RPMI7951 (cell line): ENCODE measurements at places on chromosomes 7 and 10. TPM values are rescaled to one million over a fixed set of nuclear protein-coding genes. Genes with fewer than 3 reads are reported as not detected.

DNA sequence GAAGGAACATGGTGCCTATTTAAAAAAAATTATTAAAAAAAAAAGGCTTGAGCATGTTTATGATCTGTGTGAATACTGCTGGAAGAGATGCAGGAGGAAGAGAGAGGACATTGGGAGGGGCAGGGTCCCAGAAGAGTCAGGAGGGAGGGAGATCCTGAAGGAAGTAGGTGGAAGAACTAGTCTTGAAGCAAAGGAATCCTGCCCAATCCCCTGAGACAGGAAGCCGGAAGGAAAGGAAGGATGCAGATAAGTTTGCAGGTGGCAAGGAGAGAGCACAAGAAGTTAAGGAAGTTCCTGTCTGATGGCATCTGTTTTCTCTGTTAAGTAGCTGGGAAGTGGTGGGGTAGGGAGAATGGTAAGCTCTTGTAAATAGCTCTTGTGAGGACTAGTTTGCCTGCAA is 318.5 kb downstream of the DOCK4 start:
- DNase-seq = no peak

DNA sequence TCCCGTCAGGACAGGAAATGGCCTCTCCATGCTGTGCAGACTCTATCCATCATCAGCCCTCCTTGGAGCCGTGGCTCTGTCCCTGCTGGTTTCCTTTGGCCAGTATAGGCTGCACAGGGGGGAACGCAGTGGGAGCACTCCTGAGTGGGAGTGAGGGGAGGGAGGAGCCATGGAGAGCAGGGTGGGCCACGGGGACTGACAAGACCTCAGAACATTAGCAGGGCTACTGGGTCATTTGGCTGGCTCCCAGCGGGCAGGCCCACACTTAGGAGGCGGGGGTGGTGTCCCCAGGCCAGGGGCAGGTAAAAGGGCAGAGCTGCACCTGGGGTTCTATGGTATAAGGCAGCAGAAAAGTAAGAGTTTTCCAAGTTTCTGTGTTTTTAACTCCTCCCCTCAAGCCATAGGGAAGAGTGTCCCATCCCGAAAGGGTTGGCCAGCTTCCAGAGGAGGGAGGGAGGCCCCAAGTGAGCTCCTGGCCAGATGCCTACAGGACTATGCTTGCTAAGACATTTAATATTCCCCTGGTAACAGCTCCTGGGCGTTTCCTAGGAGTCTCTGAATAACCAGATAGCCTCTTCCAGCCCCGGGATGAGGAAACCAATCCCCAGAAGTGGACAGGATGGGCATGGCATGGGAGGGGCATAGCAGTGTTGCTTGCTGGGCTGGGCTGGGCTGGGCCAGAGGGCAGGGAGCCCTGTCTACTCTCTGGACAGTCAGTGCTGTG is 5.5 kb upstream of the OPN4 start:
- DNase-seq = peak; percentile 89

- no peak for DNase-seq
Measured at GRCh38 chr7:17031906-17032551, 150.2 kb upstream of the AGR3 start.

- peak; percentile 9 for DNase-seq
Measured at GRCh38 chr7:30521532-30521931, 16.9 kb upstream of the GGCT start.

- DNase-seq = peak; percentile 34
Measured at GRCh38 chr7:131329176-131329570, 1.5 kb downstream of the MKLN1 start.

- DNase-seq = no peak
Measured at GRCh38 chr10:114684822-114685209, 26.7 kb upstream of the ABLIM1 start.

DNA sequence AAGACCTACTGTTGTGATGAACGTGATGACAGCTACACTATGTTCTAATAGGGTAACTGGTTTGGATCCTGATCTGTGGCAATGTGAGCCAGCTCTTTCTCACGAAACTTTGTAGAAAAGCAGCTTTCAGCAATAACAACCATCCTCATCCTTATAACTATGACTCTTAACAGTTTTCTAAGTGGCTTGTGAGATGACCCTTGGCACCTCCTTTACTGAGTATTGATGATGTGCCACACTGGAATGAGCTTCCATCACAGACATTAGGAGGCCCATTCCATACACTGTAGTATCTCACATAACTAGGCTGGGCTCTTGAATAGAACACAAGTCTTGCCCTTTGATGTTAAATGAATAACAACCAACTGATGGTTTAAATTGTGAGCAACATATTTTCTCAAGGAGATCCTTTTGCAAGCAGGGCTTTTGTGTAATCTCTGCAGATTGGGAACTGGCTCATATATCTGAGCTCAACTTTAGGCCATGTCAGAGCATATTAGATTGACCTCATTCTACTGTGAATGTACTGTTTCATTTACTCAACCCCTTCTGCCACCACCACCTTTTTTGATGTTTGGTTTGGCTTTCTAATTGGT is 46.4 kb downstream of the MYPN start:
- no peak for DNase-seq

DNA sequence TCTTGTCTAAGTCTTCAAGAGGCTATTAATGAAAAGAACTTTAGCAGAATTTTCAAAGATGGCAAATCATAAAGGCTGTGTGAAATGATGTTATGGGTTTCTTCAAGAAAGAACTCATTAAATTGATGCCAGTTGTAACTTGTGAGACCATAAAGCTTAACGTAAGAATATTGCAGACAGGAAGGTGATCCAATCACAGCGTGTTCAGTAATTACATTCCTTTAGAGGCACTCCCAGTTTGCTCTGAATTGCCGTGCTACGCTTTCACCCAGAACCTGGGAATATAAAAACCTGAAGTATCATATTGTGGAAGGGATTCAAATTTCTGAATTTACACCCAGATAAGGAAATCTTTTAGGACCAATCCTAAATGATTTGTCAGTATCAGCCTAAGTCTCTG is 64.1 kb upstream of the ITGB1 start:
- DNase-seq = no peak

DNA sequence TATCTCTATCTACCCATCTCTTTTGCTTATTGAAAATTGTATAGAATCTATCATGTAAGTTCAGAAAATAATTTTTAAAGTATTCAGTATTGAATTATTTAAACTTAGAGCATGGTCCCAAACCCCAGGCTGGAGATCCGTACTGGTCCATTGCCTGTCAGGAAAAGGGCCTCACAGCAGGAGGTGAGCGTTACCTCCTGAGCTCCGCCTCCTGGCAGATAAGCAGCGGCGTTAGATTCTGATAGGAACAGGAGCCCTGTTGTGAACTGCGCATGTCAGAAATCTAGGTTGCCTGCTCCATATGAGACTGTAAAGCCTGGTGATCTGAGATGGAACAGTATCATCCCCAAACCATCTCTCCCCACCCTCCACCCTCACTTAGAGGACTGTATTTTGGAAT is 266.0 kb upstream of the CNTNAP2 start:
- DNase-seq = no peak

- no peak for DNase-seq
Measured at GRCh38 chr7:116429986-116430619, 69.4 kb upstream of the CAV2 start.

- no peak for DNase-seq
Measured at GRCh38 chr7:158603773-158604755, 16.4 kb upstream of the PTPRN2 start.

DNA sequence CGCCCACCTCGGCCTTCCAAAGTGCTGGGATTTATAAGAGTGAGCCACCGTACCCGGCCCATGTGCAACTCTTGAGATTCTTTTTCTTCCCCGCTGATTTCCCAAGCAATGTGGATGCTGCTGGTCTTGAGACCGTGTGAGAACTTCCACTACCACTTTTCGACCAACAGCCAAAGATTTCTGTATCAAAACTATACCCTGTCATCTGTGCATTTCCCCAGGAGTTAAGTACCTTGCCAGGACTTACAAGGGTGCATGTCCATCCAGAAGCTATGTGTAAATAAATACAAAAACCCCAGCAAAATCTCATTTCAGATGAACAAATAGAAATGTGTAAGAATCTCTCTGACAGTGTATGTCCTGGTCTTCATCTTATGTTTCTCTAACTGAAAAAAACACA is 9.9 kb upstream of the GALNT11 start:
- no peak for DNase-seq

DNA sequence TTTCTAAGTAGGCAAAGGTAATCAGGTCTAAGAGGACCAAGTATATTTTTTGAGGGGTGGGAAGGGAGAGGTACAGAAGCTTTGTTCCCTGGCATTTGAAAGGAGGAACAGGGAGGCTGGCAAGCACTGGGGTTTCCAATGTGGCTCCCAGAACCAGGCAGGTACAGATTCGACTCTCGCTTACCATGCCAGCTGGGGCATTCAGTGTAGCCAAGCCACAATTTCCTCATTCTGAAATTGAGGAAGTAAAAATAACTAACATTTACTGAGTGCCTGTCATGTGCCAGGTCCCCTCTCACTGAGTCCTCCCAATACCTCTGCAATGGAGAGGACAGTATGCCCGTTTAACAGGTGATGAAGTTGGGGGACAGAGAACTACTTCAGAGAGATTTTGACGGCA is 45.9 kb upstream of the BET1 start:
- no peak for DNase-seq

GRCh38 chr7:28973591-28973990 is 15.5 kb upstream of the TRIL start:
- DNase-seq = no peak

DNA sequence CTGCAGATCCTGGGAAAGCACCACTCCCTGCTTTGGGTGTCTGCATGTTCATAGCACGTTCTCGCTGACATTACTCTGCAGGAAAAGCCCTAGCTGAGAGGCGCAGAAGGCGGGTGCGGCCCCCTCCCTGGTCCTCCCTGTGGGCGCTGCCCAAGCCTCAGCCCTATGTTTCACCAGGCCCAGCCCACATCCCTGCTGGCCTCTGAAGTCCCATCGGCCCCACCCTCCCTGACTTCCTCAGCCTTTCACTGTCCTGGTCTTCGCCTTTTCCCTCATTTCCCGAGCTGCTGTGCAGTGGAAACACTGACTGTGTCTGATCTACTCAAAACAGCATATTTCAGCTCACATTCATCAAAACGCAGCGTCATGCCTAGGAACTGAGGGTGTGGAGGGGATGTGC is 36.3 kb upstream of the DIP2C start:
- DNase-seq = no peak

DNA sequence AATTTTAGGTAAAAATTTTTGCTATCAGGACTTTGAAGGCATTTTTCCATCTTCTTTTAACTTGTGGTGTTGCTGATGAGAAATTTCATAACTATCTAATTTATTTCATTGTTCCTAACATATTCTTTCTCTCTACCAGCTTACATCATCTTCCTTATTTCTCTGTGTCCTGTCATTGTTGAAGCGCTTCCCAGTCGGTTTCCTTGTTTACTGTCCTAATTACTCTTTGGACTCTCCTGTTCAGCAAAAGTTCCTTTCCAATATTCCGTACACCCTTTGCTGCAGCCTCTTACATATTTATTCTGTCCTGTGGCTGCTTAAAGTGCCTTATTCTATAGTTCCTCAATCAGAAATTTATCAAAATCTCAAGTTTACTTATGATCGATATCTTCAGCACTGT is 609.0 kb upstream of the FZD8 start:
- DNase-seq = no peak

DNA sequence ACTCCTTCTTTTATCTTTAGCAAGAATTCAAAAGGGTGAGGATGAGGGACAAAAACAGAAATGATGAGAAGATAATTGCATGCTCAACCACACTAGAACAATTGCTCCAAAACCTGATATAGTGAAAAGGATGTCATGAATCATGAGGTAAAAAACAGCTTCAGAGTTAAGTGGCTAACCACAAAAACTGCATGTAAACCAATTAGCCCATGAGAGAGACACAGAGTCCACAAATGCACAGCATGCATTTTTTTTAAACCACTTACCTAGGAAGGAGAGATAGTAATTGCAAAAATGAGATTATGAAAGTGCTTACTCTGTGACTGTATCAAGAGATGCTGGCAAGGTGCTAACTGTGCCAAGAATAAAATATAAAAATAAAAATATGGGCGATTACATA is 132.9 kb downstream of the MBL2 start:
- DNase-seq = peak; percentile 15

- DNase-seq = no peak
Measured at GRCh38 chr7:150980663-150981062, 2.5 kb upstream of the KCNH2 start.

DNA sequence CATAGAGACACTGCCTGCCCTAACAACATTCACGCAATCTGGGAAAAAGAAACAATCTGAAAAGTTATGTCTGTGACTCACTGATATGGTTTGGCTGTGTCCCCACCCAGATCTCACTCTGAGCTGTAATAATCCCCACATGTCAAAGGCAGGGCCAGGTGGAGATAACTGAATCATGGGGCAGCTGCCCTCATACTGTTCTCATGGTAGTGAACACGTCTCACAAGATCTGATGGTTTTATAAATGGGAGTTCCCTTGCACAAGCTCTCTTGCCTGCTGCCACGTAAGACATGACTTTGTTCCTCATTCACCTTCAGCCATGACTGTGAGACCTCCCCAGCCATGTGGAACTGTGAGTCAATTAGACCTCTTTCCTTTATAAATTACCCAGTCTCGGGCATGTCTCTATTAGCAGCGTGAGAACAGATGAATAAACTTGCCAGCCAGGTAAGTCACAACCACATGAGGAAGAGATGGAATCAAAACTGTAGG is 341.5 kb upstream of the AOAH start:
- DNase-seq = peak; percentile 63

- DNase-seq = no peak
Measured at GRCh38 chr10:60742512-60742911, 35.8 kb upstream of the CDK1 start.

DNA sequence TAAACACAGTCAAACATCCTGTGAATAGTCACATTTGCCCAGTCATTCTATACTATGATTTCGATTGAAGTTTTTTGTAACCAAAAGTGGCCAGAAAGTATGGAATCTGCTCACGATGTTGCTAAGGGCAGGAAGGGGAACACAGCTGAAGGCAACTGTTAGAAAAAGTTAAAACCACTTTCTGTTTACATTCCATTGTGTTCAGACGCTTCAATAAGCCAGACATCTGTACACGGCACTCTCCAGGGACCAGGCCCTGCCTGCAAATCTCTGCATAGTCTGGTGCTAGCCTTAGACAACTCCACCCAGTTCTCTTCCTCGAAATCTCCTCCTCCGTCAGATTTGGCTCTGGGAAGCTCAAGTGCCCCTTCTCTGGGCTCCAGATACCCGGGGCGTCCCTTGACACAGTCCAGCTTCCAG is 17.1 kb upstream of the TMEM120A start:
- DNase-seq = no peak

GRCh38 chr10:79387466-79387973 is 40.3 kb downstream of the PPIF start:
- no peak for DNase-seq

Gene AOC1
- total RNA-seq = not detected in 2 replicates

Gene FRMPD2
- not detected in 2 replicates for total RNA-seq

Gene TRPV5
- total RNA-seq = not detected in 2 replicates

Gene HOXA11
- total RNA-seq = 1.4 and 1.9 TPM in 2 replicates

Gene USP6NL
- 14.2 and 18.1 TPM in 2 replicates for total RNA-seq

Gene CLEC5A
- total RNA-seq = not detected in 2 replicates

Gene SRGN
- 333 and 345 TPM in 2 replicates for total RNA-seq

Gene PDCD4
- 15.5 and 16.3 TPM in 2 replicates for total RNA-seq

Gene AKR1C2
- 17.9 and 24.8 TPM in 2 replicates for total RNA-seq

Gene DKK1
- total RNA-seq = 4.7 and 7.3 TPM in 2 replicates

Gene MSMB
- not detected in 2 replicates for total RNA-seq

Gene KMT2E
- 39.3 and 63.4 TPM in 2 replicates for total RNA-seq
